ENCODE measurements at places on chromosomes 5 and 9. TPM values are rescaled to one million over a fixed set of nuclear protein-coding genes. Genes with fewer than 3 reads are reported as not detected.

The BSPRY gene
- total RNA-seq, result 15.3 TPM

The CSF1R gene
- 0.09 TPM for total RNA-seq

The SURF6 gene
- total RNA-seq, result 22.1 TPM

The PRR16 gene
- 0.74 TPM for total RNA-seq

The CAPSL gene
- not detected for total RNA-seq

The INSYN2B gene
- 1.9 TPM for total RNA-seq

The SHOC1 gene
- total RNA-seq, result 0.19 TPM

The NINJ1 gene
- total RNA-seq, result 24.2 TPM
